Testis (tissue), 5 donors: ENCODE measurements at places on chromosomes 3 and 15.
A peak's percentile ranks its signal among the peaks of the same experiment; 100 is the strongest.

GRCh38 chr3:93969997-93970396, 3.7 kb downstream of the PROS1 start:
- H3K27ac ChIP-seq: no peak overlapping the region
- H3K27me3 ChIP-seq: no peaks in the 10 kb centered on the region
- no peaks in the 10 kb centered on the region for H3K36me3 ChIP-seq

DNA sequence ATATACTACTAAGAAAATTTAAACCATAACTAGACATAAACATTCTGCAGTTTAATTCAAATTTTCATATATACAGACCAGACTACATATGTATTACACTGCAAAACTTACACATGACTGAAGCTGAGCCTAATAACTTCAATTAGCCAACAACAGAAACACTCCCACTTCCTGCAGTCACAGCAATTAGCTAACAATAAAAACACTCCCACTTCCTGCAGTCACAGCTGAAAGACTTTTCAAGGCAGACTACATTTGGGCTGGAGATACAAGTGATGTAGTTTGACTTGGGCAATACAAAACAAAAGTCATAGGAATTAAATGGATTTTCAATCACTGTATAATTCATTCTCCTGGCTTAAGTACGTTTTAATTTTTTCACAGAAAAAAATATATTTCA, 10.3 kb downstream of the TM2D3 start:
- no peak overlapping the region for H3K27ac ChIP-seq
- no peak for DNase-seq
- no peak overlapping the region for H3K4me3 ChIP-seq
- no peaks in the 10 kb centered on the region for H3K27me3 ChIP-seq
- H3K36me3 ChIP-seq: no peaks in the 10 kb centered on the region
- H3K4me1 ChIP-seq: peaks cover 5% of the 10 kb centered on the region

DNA sequence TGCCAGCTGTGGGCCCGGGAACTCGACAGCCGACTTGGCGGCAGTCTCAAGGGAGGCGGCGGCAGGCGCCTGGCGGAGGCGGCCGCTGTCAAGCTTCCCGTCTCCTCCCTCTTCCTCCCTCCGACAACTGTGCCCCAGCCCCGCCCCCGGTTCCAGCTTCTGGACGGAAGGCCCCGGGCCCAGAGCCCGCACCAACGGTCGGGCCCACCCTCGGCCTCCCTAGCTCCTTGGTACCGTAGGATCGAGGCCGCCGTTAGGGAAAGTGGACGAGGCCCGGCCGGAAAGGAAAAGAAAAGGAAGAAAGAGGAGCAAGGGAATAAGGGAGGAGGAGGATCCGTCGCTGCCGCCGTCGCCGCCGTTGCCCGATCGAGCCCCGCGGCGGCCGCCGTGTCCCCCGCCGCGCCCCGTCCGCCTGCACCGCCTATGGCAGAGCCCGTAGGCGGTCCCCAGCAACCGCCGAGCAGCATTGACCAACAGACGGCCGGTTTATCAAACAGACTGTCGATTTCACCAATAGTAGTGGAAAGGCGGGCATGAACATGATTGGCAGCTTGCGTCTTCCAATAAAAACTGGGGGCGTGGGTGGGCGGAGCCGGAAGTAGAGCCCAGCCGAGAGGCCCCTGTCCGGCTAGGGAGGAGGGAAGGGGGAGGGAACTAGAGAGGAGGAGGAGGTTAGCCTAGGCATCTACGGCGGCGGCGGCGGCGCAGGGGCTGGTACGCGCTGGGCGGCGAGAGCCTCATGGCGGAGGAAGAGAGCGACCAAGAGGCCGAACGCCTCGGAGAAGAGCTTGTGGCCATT, at the start of the genes CGGBP1 and ZNF654:
TSS of gene CGGBP1 (minus strand) at position 425 of the 799 bp plus-strand sequence. CDS start 3,029 bp downstream, outside the sequence.
TSS of gene ZNF654 (plus strand) at position 675 of the 799 bp plus-strand sequence. CDS start at position 740, 65 bp downstream.
- no peaks in the 10 kb centered on the region for H3K36me3 ChIP-seq
- H3K27ac ChIP-seq: peak within 1 kb of the TSS; percentile 97
- peak within 1 kb of the TSS; percentile 85 for H3K4me3 ChIP-seq
- DNase-seq: peak; percentile 99
- peaks cover 18% of the 10 kb centered on the region for H3K4me1 ChIP-seq

GRCh38 chr3:104805042-104805441, 561.7 kb upstream of the ALCAM start:
- DNase-seq: no peak
- no peak overlapping the region for H3K4me3 ChIP-seq
- no peaks in the 10 kb centered on the region for H3K36me3 ChIP-seq
- no peak overlapping the region for H3K27ac ChIP-seq
